Muscle of leg (tissue), 16 donors: ENCODE measurements at places on chromosomes 12 and 14.

GRCh38 chr12:40499856-40500255, 192.4 kb upstream of the CNTN1 start:
- DNase-seq: no peak

DNA sequence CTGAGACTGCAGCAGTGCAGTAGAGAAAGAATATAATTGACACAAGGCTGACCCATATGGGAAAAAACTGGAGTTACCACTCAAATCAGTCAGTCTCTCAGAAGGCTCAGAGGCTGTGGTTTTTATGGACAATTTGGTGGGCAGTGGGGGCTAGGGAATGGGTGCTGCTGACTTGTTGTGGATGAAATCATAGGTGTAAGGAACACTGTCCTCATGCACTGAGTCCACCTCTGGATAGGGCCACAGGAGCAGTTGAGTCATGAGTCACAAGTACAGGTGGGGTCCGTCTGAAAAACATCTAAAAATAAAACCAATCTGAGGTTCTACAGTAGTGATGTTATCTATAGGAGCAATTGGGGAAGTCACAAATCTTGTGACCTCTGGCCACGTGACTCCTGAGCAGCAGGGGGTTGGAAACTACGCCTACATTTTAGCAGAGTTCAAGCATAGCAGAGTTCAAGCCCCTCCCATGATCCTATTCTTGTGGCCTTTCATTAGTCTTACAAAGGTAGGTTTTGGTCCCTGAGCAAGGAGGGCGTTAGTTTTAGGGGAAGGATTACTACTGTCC, 18.1 kb upstream of the SGPP1 start:
- DNase-seq: peak; percentile 28

- peak; percentile 89 for DNase-seq
Observed at GRCh38 chr12:104615048-104615561, 158.4 kb downstream of the CHST11 start.

- no peak for DNase-seq
Observed at GRCh38 chr12:110424237-110424636, 20.7 kb upstream of the ANAPC7 start.

GRCh38 chr12:62976110-62976662, 41.2 kb upstream of the PPM1H start:
- DNase-seq: no peak

DNA sequence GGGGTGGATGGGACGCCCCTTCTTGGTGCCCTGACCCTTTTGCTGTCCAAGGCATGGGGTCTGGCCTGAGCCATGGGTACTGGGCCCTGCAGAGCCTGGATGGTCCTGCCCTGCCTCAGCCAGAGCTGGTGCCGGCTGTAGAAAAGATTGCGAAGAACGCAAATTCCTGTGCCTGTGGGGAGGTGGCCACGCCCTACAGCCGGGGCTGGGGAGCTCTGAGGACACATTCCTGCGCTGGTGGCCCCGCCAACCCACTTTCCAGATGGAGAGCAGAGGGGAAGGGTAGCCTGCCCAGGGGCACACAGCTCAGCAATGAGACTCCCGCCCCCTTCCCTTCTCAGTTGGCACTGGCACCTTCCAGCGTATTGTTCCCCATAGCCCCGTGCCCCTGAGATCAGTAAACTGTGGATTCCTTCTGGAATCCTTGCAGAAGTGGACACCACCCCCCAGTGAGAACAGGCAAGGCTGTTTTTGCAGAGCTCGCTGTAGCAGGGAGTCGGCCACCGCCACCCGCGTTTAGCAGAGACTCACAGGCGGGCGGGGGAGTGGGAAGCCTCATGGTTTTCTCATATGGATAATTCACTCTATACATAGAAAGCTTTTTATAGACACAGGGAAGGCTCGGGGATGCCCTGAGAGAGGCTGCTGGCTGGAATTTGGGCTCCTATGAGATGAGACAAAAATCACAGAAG, 8.6 kb downstream of the INF2 start:
- peak; percentile 67 for DNase-seq

- peak; percentile 67 for DNase-seq
Observed at GRCh38 chr12:111445726-111446581, 40.2 kb downstream of the SH2B3 start.

- no peak for DNase-seq
Observed at GRCh38 chr12:92289629-92290349, 144.1 kb upstream of the BTG1 start.
